Frontal cortex (tissue), 4 donors: ENCODE measurements at places on chromosomes 13 and 19. TPM values are rescaled to one million over a fixed set of nuclear protein-coding genes. Genes with fewer than 3 reads are reported as not detected.
A peak's percentile ranks its signal among the peaks of the same experiment; 100 is the strongest.

- DNase-seq, result peak; percentile 76
Measured at GRCh38 chr19:1837625-1838105, 10.6 kb downstream of the REXO1 start.

DNA sequence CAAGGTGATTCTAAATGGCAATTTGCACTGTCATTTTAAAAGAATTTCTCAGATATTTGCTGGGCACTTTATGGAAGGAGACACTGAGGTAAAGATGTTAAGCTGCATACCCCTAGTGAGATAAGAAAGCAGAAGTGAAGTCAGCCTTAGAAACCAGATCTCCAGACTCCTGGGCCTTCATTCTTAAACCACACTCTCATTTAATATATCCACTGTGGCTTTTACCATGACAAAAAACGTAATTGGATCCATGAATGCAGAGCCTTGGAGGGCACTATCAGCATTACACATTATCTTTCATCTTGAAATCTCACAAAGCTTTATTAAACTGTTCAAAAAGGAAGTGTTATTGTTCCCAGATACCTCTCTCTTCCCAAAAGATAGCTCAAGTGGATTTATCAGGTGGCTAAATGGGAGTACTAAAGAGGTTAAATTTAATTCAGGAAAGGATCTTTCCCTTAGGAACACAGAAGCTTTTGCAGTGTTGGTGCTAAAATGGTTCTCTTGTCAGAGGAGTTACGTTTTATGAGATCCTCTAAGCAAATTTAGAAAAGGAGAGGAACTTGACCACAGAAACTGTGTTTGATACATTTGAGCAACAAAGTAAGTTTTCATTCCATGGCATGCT is 1060.4 kb downstream of the EFNB2 start:
- DNase-seq, result no peak

The FFAR3 gene
- not detected for total RNA-seq

The ZNF226 gene
- 37.9 TPM for total RNA-seq

GRCh38 chr19:2076526-2076944 is 19.6 kb downstream of the MOB3A start:
- no peak for DNase-seq

The IGLON5 gene
- 4.1 TPM for total RNA-seq

GRCh38 chr19:11230621-11231386 is 8.6 kb upstream of the ANGPTL8 start:
- no peak for DNase-seq

- DNase-seq, result no peak
Measured at GRCh38 chr13:113981611-113982295, 7.9 kb upstream of the C13orf46 start.

DNA sequence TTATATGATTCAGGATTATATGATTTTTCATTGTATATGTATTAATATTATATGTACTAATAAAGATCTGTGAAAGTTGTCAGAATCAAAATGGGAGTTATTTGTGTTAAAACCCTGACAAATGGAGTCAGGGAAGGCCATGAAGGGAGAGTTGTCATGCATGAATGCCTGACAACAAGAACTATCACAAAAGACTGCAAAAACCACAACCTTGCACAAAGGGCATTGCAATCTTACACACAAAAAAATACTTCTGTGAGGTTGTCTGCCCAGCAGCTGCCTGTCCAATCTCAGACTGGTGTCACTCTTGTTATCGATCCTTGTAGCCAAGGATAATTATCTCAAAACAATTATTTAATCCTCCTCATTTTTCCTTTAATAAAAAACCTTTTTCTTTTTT is 21.2 kb upstream of the RBM26 start:
- DNase-seq, result no peak

GRCh38 chr19:4579389-4579788 is 19.9 kb upstream of the SEMA6B start:
- DNase-seq, result no peak

The PGLYRP2 gene
- not detected for total RNA-seq

The ERICH6B gene
- total RNA-seq, result not detected

The TTYH1 gene
- 65.2 TPM for total RNA-seq

GRCh38 chr19:29002336-29002735 is 210.6 kb downstream of the UQCRFS1 start:
- DNase-seq, result no peak

- DNase-seq, result peak; percentile 35
Measured at GRCh38 chr19:12790628-12791344, 500 bp upstream of the JUNB start.
